Hematopoietic multipotent progenitor cell treated with erythropoietin and hydrocortisone succinate and interleukin-3 and kit ligand, for 4 days (in vitro differentiated cells): ENCODE measurements at places on chromosomes 12 and 14.

GRCh38 chr14:102737402-102738372 lies 39.6 kb upstream of the TRAF3 start:
- DNase-seq = no peak

DNA sequence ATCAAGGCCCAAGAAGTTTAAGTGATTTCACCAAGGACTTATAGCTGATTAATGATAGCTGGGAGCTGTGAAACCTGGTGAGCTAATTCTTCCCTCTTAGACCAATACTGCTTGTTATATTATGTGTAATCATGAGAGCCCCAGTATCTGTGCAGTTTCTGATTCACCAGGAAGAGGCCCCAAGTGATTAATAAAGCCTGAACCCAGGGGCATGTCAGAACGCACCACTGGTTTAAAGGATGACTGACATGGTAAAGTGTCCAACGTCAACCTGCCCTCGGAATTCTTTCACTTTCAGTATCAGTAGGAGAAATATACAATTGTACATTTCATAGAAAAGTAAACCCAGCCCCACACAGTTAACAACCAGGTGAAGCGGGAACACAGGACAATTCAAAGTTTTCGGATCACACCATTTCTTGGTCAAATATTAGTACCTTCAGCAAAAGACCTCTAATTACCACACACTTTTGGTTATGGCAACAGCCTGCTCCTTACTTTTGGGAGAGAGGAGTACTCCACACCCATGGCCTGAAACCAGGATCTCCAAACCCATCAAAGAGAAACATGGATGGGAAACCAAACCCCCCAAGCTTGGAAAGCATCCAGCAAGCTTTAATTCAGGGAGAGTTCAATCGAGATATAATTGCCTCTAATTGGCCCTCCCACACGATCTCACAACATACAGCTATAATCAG lies 28.5 kb downstream of the TMCC3 start:
- peak; percentile 6 for DNase-seq

DNA sequence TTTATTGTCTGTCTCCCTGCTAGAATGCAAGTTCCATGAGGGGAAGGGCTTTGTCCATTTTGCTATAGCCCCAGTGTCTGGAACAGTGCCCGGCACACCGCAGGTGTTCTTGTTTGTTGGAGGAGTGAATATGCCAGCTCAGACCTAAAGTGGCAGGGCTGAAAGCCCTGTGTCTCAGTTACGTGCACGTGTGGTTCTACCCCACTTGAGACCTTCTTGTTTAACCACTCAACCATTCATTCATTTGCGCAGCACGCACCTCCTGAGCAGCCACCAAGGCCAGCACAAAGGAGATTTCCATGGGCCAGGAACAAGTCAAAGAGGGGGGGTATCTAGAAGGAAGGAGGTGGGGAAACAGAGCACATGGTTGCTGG lies 338.0 kb upstream of the FKBP4 start:
- no peak for DNase-seq

GRCh38 chr12:103751600-103751999 lies 89.4 kb downstream of the NT5DC3 start:
- DNase-seq = no peak

GRCh38 chr14:68783408-68784225 lies 9.2 kb downstream of the ZFP36L1 start:
- DNase-seq = no peak

GRCh38 chr12:76085520-76085868 lies 1.0 kb upstream of the NAP1L1 start:
- DNase-seq = peak; percentile 75

DNA sequence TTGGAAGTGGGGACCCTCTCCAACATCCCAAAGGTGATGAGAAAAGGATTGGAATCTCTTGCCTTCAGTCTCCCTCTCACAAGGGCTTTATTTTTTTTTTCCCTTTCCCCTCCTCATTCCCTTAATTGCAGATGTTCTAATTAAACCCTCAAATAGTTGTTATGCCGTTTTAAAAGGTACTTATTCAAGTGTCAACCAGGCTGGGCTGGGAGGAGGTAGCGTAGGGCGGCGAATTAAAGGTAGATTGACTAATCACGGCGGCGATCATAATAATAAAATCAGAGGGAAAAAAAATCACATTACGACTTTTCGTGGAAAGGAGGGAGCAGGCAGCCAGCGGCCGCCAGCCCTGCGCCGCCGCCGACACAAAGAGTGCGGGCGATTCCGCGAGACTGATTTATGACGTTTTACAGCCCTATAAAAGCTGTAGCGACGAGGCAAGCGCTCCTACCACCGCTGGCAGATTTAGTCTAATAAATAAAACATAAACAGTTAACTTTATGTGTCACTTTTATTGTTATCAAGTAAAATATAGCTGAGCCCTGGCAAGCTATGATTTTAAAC lies 1.7 kb upstream of the HOXC4 start:
- no peak for DNase-seq

DNA sequence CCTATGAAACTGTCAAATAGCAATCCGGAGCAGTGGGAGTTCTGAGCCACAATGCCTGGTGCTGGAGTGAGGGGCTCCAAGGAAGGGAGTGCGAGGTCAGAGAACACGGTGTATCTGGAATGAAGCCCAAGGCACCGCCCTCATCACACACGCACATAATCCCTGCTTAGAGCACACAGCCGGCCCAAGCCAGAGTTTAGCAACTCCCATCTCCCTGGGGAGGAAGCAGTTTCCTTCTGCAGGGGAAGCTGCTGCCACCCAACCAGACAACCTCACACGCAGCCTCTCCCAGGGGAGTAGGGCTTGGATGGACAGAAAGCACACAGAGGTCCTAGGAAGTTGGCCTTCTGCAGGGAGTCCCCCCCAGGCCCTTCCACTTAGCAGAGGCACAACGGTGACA lies 31.3 kb downstream of the ACTN1 start:
- DNase-seq = peak; percentile 48

GRCh38 chr14:94728950-94729349 lies 41.0 kb downstream of the GSC start:
- no peak for DNase-seq

DNA sequence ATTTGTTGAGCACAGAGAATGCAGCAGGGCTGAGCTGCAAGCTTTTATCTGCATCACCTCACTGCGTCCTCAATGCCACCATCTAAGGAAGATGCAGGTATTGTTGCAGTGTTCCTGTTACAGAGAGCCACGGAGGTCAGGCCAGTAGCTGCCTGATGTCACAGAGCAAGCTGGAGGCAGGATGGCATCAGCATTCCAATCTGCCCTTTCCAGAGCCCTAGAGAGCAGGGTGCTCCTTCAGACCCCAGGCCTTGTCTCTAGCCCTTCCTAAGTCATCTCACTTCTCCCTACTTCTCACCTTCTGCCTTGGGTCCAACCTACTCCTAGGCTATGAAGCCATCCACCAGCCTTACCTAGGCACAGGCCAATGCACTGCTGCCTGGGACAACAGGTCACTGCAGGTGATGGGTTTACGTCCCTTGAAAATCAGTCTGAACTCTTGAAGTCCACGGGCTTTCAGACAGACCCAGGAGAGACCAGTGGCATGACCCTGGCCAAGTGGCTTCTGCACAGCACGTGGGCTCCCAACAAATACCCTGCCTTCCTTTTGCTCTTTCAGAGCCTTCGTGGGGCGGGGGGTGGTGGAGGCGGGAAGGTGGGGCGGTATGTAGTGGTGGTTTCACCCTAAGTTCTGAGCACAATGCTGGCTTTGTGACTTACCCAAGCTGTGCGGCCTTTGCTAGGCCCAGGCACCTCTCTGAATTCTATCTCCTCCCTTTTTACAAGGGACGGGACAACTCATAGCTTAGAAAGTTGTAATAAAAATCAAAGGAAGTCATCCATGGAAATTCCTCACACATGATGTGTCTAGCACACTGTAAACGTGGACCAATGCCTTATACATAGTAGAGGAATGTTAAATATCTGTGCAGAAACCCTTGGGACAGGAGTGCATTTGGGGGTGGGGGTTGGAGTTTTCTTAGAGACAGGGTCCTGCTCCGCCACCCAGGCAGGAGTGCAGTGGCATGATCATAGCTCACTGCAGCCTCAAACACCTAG lies 136.0 kb downstream of the KSR2 start:
- no peak for DNase-seq

GRCh38 chr12:62446754-62447452 lies 19.7 kb upstream of the MON2 start:
- no peak for DNase-seq

- DNase-seq = peak; percentile 74
These were observed 101.9 kb downstream of the RIN3 start for GRCh38 chr14:92615451-92615850.

DNA sequence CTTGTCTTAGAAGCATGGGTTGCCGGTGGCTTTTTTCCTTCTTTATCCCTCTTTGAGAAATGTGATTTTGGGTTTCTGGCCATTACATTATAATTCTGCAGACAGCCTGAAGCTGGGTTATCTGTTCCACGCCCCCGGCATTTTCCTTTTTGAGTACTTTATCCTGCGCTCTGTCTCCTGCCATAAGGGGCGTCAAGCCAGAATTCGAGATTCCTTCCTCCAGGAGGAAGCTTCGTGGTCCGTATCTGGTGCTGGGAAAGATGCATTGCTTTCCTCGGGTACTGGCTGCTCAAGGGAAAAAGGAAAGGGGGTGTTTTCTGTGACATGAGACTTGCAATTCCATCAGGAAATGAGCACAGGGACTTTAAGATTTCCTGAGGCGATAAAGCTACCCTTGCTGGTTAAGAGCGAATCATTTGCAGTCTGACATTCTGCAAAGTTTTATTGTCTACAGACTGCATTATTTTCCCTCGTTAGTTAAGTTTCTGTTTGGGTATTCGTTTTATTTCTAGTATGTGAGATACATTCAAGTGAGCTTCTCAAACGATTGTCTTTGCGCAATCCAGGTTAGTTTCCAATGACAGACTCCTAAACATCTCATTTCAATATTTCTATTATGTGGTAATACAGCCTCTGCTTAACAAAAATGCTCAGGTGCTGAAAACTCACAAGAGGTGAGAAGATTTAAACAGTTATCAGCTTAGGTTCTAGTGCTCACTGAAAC lies 694 bp downstream of the AKAP5 start:
- DNase-seq = peak; percentile 36

GRCh38 chr14:49193332-49194065 lies 392.7 kb downstream of the RPS29 start:
- peak; percentile 1 for DNase-seq
